ENCODE measurements at places on chromosomes 3 and 15.

GRCh38 chr3:58659051-58659675, 7.4 kb downstream of the FAM3D start:
- peak; percentile 60 for DNase-seq

- DNase-seq = no peak
Observed at GRCh38 chr3:18245721-18246120, 179.4 kb downstream of the SATB1 start.

DNA sequence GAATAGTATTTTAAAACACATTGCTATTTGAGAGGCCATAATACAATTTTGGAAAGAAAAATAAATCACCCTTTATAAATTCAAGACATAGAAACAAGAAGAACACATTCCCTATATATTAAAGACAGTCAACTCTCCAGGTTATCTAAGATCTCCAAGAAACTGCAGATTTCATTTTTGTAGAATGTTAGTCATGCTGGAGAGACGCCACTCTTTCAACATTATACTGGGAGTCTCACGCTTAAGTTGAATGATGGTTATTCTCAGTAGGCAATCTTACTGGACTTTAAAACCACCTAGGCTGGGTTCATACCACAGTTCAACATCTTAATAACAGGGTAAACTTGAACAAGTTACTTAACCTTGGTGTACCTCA, 3.6 kb upstream of the CHRM5 start:
- no peak for DNase-seq

- peak; percentile 85 for DNase-seq
Observed at GRCh38 chr3:50347187-50347813, 1.8 kb upstream of the ZMYND10 start.

DNA sequence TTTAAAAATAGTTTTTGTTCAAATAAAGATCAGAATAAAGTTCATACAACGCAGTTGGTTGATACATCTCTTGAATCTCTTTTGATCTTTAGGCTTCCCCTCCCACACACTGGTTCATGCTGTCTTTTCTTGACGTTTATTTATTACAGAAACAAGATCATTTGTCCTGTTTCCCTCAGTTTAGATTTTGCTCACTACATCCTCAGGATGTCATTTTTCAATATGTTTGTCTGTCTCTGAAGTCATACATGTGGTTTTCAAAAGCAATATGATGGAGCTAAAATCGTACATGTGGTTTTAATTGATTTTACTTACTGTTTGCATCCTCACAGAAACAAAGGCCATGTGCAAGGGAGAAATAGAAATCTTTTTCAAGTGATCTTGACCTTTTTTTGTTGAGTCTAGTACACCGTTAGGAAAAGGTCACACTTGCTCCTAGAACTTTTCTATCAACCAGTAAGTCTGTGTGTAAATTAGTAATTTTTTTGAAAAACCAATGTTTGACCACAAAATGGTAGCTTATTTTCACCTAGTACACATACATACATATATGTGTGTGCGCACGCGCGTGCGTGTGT, 63.7 kb upstream of the SENP5 start:
- DNase-seq = no peak

DNA sequence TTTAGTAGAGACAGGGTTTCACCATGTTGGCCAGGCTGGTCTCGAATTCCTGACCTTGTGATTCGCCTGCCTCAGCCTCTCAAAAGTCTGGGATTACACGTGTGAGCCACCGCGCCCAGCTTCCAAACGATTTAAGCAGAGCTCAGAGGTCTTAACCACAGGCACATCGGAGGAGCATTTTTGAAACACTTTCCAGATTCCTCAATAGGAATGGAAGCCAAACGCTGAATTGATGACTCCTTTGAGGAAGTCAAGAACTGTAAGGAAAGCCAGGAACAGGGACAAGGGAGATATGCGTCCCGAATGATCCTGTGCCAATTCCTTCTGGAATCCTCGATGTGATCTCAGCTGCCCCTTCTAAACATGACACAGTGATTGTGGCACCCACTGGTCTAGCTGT, 40.0 kb downstream of the TRH start:
- DNase-seq = no peak

DNA sequence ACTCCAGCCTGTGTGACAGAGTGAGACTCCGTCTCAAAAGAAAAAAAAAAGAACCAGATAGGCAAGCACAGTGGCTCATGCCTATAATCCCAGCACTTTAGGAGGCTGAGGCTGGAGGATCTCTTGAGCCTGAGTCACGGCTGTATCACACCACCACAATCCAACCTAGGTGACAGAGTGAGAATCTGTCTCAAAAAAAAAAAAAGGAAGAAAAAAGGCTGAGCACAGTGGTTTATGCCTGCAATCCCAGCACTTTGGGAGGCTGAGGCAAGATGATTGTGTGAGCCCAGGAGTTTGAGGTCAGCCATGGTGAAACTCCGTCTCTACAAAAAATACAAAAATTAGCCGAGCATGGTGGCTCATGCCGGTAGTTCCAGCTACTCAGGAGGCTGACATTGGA, 5.6 kb upstream of the NICN1 start:
- DNase-seq = no peak

GRCh38 chr15:63978511-63979261, 67.6 kb downstream of the DAPK2 start:
- DNase-seq = no peak

- DNase-seq = no peak
Observed at GRCh38 chr3:57063032-57063431, 2.6 kb downstream of the SPATA12 start.

DNA sequence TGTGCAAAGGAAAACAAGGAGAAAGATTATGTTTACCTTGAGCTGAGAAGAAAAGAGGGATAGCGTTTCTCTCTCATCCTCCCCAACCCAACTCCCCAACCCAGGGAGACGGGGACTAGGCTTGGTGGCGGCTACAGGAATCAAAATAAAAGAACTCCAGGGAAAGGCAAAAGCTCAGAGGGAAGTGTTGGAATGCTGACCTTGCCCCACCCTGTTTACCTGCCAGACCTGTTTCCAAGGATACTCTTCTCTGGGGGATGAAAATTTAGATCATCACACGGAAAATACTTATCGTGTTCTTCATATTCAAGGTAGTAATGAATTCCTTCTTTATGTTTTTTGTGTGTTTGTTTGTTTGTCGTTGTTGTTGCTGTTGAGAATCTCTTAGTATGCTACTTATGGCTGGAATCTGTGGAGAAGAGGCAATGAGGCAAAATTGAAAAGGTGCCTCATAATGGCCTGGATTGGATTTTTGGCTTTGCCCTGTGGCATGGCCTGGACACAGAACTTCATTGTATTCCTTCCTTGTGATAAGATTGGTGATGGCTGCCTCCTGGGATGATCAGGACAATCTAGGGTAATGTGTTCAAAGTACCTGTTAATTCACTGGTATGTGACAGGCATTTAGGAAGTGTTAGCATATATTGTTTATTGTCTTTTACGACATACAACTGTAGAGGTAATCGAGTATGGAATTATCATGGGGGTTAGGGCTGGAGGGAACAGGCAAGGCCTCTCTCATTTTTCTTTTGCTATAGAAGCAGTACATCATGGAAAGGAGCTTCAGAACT, 11.1 kb upstream of the TPRG1 start:
- DNase-seq = no peak

DNA sequence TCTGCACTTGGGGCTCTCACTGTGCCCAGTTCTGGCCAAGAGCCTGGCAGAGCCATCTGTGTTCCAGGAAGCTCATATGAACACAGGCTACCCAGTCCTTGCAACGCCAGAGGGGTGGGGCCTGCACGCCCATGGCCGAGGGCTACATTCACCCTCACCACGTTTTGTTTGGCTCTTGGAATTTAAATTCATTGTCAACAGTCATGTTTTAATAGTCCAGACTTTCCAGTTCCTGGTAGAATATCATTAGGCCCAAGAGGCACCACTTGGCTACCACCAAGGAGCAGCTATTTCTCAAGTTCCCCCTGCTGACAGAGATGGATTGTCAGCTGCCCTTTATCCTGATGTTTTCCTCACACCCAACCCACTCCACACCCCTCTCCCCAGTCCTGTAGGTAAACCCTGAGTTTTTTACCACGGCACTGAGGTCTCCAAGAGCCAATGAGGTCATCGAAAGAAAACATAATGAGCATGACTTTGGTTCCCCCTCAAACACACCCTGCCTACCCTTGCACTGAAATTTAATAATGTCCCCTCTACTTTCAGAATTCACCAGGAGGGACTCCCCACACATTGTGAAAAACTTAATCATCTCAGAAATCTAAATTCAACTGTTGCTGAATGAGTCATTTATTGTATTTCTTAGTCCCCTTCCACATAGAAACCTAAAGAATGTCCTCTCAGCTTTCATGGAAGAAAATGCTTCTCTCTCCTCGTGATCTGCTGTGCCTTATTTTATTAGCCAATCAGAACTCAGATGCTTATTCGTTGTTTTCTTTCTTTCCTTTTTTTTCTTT, 125.1 kb downstream of the SHQ1 start:
- DNase-seq = peak; percentile 35

DNA sequence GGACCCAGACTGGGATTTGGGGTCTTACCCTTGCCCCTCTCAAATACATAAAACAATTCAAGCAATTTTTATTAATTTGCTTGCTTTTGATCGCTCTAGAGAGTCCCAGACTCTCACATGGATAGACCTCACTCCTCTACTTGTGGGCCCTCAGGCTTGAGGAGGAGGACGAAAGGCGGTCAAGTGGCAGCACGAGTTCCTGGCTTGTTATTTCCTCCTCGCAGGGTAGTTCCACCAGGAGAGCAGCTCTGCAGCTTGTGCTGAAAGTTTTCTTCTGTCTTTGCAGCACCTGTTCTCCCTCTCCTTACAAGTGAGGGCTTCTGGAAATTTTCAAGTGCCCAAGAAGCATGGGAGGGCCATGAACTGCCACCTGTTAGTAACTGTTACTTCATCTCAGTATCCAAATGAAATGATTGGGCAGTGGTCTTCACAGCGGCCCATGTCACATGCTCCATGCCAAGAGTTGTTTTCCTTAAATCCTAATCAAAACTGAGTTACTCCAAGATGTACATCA, 22.7 kb downstream of the ABI3BP start:
- DNase-seq = no peak

DNA sequence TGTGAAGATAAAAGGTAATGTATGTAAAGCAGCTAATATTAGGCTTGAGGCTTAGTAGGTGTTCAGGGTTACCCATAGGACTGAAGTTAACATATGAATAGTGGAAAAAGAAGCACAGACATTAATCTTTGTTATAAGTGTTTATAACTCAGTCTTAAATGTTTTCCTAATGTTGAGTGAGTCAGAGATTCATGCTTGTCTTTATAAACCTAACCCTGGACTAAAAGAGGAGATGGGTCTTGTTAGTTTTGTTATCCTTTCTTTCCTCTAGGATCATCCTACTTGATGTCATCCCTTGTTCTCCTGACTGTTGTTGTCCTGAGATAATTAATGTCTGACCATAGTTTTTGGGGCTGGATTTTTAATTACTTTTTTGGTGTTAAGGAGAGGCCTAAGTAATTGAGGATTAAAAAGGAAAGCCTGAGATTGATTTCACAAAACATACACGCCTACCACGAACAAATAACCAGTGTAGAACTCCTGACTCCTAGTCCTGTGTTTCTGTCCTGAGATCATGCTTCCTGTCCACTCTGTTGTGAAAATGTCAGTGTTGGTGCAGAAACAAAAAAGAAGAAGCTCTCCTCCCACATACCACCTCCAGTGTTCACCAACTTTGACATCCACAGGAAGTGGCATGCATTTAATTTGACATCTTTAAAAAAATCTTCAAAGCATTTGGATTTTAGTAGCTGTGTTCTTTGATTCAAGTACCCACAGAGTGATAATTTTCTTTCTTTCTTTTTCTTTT, 8.4 kb downstream of the MITF start:
- no peak for DNase-seq

- DNase-seq = no peak
Observed at GRCh38 chr15:31511707-31512310, 185.2 kb downstream of the KLF13 start.

- no peak for DNase-seq
Observed at GRCh38 chr15:68228143-68228970, 1.2 kb downstream of the CLN6 start.

- no peak for DNase-seq
Observed at GRCh38 chr3:184544513-184544861, 17.1 kb upstream of the EPHB3 start.

DNA sequence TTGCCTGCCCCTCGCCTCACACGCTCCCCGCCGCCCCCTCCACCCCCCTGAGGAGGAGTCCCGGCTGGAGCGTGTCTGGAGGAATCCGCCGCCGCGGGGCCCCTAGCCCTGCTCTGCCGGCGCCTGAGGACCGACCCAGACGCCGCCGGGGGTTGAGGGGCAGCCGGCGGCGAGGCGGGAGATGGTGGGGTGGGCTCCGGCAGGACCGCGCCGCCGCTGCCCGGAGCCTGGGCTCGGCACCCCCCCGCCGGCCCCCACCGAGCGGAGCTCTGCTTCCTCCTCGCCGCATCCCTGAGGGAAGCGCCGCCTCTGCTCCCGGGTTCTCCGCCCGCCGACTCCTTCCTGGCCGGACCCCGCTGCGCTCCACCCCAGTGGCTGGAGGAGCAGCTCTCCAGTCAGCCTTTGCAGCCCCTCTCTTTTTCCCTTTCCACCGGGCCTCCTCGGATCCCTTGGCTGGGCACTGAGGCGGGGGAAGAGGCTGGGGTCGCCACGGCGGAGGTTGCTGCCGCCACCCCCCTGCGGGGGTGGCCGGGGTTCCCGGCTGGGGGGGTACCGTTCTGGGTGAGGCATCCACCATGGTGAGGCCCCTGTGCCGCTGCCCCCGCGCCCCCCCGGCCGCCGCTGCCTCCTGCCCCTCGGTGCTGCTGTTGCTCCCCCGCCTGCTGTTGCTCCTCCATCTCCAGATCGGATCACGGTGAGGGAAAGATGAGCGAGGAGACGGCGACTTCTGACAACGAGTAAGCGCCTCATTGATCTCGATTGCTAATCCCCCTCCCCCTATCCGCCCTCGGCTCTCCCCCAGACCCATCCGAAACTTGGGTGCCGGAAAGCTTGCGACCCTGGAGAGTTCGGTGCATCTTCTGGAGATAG, at the start of gene SPRED1:
SPRED1 (plus strand) TSS at position 356 of the 870 bp plus-strand sequence; CDS start at position 706, 350 bp downstream.
- no peak for DNase-seq

GRCh38 chr3:183275418-183275817, 22.4 kb downstream of the B3GNT5 start:
- no peak for DNase-seq

DNA sequence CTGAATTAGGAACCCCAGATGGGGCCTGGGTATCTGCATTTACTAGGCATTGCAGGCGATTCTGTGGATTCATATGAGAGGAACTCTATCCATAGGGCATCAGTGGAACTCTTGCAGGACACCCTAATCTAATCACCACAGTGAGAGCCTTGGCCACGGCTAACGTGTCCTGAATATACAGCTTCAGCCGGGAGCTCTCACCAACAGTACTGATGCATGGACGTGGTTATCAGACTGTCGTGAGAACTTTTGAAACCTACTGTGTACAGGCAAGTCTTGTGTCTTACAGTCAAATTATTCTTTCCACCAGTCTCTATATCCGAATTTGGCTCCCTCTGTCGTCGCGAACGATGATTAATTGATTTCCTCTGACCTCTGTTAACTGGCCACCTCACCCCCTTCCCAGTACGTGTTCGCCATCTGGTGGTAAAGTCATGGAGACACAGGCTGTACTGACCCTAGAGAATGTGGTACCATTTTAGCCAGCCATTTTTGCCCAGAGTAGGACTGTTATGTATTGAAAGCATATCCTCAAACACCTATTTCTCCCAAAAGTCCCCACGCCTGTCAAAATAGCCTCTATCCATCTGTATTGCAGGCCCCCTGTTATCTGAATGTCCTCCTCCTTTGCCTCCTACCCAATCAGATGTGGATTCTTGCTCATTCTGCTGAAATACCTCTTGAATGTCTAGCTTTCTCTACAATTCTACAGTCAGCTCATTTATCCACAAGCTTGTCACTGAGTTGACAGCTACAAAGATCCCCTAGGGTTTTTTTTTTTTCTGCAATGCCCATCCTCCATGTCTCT, 39.7 kb downstream of the GLDN start:
- peak; percentile 50 for DNase-seq

- DNase-seq = no peak
Observed at GRCh38 chr15:38263996-38264395, 11.4 kb downstream of the SPRED1 start.
